Bronchus fibroblast of lung (primary cell): ENCODE measurements at places on chromosomes 16 and 17. TPM values are rescaled to one million over a fixed set of nuclear protein-coding genes. Genes with fewer than 3 reads are reported as not detected.

The ACAP1 gene
- total RNA-seq = 0.50 and 1.2 TPM in 2 replicates

The TEX19 gene
- not detected in 2 replicates for total RNA-seq

The MT1M gene
- total RNA-seq = 2.8 and 3.0 TPM in 2 replicates

The CACNA1H gene
- 0.34 and 0.59 TPM in 2 replicates for total RNA-seq

The EVPL gene
- total RNA-seq = not detected in 2 replicates

The SLFN12L gene
- total RNA-seq = under 0.01 and 0.15 TPM in 2 replicates

The CNGB1 gene
- not detected in 2 replicates for total RNA-seq

The COPRS gene
- total RNA-seq = 74.6 and 83.4 TPM in 2 replicates

The P2RX1 gene
- under 0.01 TPM in 1 of 2 replicates, not detected in the other for total RNA-seq

The HEATR9 gene
- total RNA-seq = not detected in 2 replicates

The SLC5A2 gene
- total RNA-seq = not detected in 2 replicates

The NEUROD2 gene
- not detected in 2 replicates for total RNA-seq

The ZNF19 gene
- 1.5 and 2.5 TPM in 2 replicates for total RNA-seq

The CDR2L gene
- total RNA-seq = 15.8 and 21.5 TPM in 2 replicates

The KRTAP2-1 gene
- not detected in 2 replicates for total RNA-seq

The PITPNM3 gene
- total RNA-seq = 0.59 and 0.67 TPM in 2 replicates

The ASPHD1 gene
- total RNA-seq = 2.9 and 4.8 TPM in 2 replicates

The CENPX gene
- total RNA-seq = 135 and 149 TPM in 2 replicates

The PRSS22 gene
- total RNA-seq = not detected in 2 replicates

The GP2 gene
- not detected in 2 replicates for total RNA-seq

The RGS11 gene
- 0.17 and 0.30 TPM in 2 replicates for total RNA-seq

The PSMB10 gene
- total RNA-seq = 40.0 and 47.4 TPM in 2 replicates

The SEZ6L2 gene
- 1.7 and 3.4 TPM in 2 replicates for total RNA-seq

The JUP gene
- total RNA-seq = 31.1 and 32.8 TPM in 2 replicates

The TBC1D28 gene
- not detected in 2 replicates for total RNA-seq

The LLGL2 gene
- total RNA-seq = 0.30 and 1.5 TPM in 2 replicates

The WNT9B gene
- not detected in 2 replicates for total RNA-seq

The PRCD gene
- total RNA-seq = 1.2 and 2.2 TPM in 2 replicates

The CTRB1 gene
- not detected in 2 replicates for total RNA-seq

The ABCC12 gene
- total RNA-seq = 0.17 TPM in 1 of 2 replicates, not detected in the other

The PLA2G10 gene
- total RNA-seq = not detected in 2 replicates

The LUC7L3 gene
- 13.7 and 17.3 TPM in 2 replicates for total RNA-seq

The OR1F1 gene
- not detected in 2 replicates for total RNA-seq

The UTS2R gene
- not detected in 2 replicates for total RNA-seq

The PRAC1 gene
- total RNA-seq = not detected in 2 replicates

The GDPD3 gene
- total RNA-seq = 0.17 and 0.74 TPM in 2 replicates

The CACNG5 gene
- 0.17 TPM in 1 of 2 replicates, not detected in the other for total RNA-seq

The KRTAP2-3 gene
- total RNA-seq = not detected in 2 replicates

The TBC1D26 gene
- total RNA-seq = 0.15 TPM in 1 of 2 replicates, not detected in the other

The HEATR3 gene
- 13.2 and 17.1 TPM in 2 replicates for total RNA-seq

The NLRC3 gene
- not detected in 2 replicates for total RNA-seq

The CDT1 gene
- 64.8 and 67.1 TPM in 2 replicates for total RNA-seq

The SLFN12 gene
- 9.4 and 11.6 TPM in 2 replicates for total RNA-seq

The GGT6 gene
- not detected in 2 replicates for total RNA-seq

The KLHL10 gene
- total RNA-seq = 0.17 TPM in 1 of 2 replicates, not detected in the other

The CASKIN1 gene
- total RNA-seq = under 0.01 TPM in 1 of 2 replicates, not detected in the other

The STX8 gene
- total RNA-seq = 46.2 and 50.1 TPM in 2 replicates

The KRTAP16-1 gene
- not detected in 2 replicates for total RNA-seq

The TMEM92 gene
- under 0.01 and 0.15 TPM in 2 replicates for total RNA-seq

The DNAAF8 gene
- 0.30 and 1.5 TPM in 2 replicates for total RNA-seq

The APOBR gene
- not detected in 2 replicates for total RNA-seq

The AXIN2 gene
- 1.0 and 1.2 TPM in 2 replicates for total RNA-seq

The KRT31 gene
- not detected in 2 replicates for total RNA-seq

The GSDMA gene
- total RNA-seq = not detected in 2 replicates

The RNF135 gene
- 15.1 and 15.9 TPM in 2 replicates for total RNA-seq

The HID1 gene
- total RNA-seq = 0.45 and 0.67 TPM in 2 replicates
